HEK293T (cell line): ENCODE measurements at places on chromosomes 11 and 22.
A peak's percentile ranks its signal among the peaks of the same experiment; 100 is the strongest.

DNA sequence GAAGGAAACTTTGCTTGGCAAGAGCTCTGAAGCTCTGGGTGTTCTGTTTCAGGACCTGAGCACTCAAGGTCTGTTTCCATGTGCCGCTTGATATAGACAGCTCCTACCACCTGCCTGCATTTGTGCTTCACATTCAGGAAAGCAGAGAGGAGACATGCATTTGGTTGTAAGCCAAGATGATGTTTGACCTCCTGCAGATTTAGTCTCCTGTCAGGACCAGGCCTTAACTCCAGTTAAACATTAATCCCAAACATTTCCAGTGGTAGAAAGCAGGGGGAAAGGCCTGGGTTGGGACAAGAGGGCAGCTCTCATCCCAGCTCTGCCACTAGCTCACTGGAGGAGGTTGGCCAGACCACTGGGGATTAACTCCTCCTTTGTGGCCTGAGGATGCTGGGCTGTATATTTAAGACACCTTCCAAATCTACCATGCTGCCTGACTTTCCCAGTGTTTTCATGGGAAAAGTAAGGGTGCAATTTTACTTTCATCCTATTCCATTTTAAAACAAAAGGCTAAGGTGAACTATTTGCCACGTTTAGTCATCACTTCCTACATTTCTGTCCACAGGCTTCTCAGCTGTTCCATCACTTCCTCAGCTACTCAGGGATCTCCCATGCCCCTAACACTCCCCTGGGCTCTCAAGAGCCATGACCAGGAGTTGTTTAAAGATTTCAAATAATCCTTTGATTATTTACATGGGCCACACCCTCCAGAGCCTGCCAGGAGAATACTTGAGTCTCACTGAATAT lies 80.9 kb downstream of the INSC start:
- DNase-seq: no peak

- DNase-seq: no peak
These were observed 145.7 kb upstream of the NECTIN1 start for GRCh38 chr11:119874660-119875238.

GRCh38 chr11:105149477-105149876 lies 9.9 kb upstream of the CARD18 start:
- no peak for DNase-seq

GRCh38 chr11:76768088-76768908 lies 14.9 kb upstream of the TSKU start:
- no peak for DNase-seq

DNA sequence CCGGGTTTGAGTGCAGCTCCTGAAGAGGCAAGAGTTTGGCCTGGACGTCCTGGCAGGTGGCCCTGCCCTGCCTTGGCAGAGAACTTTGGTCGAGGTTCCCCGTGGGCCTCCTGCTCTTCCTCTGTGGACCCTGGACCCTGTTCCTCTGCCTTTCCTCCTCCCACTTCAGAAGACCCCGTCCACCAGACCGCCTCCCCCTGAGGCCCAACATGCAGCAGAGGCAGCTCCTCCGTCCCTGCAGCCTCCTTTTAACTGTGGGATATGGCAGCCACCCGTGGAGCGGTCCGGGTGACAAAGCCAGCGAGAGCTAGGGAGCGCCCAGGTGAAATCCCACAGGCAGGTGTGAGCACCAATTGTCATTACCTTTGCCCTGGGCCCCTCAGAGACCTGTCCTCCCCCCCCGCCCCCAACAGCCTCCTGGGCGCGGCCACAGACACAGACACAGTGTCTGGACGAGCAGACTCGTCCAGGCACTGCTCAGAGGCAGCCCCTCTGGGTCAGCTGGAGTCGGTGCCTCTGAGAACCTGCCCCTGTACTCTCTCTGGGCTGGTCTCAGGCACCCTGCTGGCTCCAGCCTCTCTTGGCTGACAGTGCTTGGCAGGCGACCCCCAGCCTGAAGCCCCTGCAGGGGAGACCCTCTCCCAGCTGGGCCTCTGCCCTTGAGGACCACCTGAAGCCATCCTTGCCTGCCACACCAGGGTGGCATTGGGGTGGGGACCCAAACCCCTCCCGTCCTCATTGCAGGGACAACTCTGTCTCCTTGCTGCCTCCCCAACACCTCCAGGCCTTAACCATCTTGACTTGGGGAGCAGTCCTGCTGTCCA lies 4.1 kb upstream of the PTDSS2 start:
- no peak for DNase-seq

GRCh38 chr11:2790568-2790921 lies 90.8 kb upstream of the KCNQ1OT1 start:
- DNase-seq: no peak

DNA sequence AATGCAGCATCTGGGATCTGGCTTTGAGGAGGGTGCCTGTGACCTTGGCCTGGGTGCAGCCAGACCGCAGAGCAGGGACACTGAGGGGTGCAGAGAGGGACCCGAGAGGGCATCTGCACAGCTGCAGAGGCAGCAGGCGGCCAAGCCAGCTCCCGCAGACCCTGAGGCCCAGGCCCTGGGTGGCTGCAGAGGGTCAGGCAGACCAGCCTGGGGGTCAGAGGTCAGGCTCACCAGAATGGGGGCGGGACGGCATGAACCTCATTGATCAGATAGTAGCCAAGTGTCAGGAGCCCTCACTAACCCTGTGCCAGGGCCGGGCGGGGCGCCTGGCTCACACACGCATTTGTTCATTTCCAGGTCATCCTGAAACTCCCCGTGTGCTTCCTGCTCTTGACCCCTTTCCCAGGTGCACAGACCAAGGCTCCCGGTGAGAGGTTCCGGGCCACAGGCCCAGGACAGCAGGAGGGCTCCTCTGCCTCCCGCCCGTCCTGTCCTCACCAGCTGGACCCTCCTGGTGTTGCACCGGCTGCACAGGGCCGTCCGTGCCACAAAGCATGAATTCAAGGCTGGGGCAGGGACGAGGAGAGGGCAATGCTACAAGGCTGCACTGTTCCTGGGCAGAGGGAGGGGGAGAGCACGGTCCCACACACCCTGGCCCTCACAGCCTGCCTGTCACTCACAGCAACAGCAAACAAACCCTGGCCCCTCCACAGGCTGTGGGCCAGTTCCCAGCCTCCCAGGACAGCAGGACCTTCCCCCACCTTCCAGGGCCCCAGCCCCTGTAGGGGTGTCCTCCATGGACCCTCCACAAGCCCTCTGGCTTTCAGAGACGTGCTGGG lies 3.3 kb downstream of the RTN4R start:
- DNase-seq: no peak

DNA sequence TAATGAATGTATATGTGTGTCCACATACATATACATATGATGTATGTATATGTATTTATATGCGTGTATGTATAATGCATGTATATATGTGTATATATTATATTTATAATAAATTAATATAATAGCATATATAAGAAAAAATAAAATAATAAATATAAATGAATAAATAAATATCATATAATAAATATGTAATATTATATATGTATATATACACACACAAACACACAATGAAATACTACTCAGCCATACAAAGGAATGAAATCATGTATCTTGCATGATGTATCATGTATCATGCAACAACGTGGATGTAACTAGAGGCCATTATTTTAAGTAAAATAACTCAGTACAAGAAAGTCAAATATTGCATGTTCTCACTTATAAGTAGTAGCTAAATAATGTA lies 788.7 kb upstream of the CHORDC1 start:
- DNase-seq: no peak

GRCh38 chr22:38419121-38419857 lies 35.7 kb downstream of the KCNJ4 start:
- DNase-seq: no peak

DNA sequence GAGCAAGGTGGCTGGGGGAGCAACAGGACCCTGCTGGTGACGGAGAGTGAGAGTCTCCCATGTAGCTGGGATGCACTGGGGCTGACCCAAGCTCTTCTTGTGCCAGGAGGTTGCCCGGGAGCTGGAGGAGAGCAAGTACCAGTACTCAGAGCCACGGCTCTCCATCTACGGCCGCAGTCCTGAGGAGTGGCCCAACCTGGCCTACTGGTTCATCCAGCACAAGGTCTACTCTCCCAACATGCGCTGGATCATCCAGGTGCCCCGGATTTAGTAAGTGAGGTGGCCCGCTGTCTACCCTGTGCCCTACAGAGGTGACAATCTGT lies 40.4 kb downstream of the AMPD3 start:
- DNase-seq: no peak

GRCh38 chr11:6755303-6755952 lies 16.3 kb downstream of the OR2AG2 start:
- peak; percentile 67 for DNase-seq

- DNase-seq: no peak
These were observed 648 bp downstream of the FOSL1 start for GRCh38 chr11:65899356-65900124.
